ENCODE measurements at places on chromosomes 16 and 17.

DNA sequence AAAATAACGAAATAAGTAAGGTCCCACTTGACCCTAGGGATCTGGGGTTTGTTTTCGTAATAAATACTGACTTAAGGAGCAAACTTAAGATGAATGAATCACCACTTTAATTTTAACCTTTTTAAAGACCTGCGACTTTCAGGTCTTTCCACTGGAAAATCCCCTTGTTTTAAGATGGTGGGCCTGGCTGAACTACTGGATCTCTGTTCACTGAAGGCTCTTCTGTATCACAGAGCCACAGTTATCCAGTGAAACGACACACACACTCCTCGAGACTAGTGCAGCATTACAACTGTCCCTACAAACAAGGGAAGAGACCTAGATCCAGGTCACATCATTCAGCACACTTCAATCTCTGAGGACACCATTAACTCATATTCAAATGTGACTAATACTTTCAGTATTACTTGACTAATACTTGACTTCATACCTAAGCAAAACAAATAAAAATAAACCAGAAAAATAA lies 299.0 kb downstream of the CEP112 start:
- DNase-seq: no peak

- DNase-seq: no peak
Observed at GRCh38 chr17:70071127-70071526, 3.9 kb upstream of the KCNJ16 start.

DNA sequence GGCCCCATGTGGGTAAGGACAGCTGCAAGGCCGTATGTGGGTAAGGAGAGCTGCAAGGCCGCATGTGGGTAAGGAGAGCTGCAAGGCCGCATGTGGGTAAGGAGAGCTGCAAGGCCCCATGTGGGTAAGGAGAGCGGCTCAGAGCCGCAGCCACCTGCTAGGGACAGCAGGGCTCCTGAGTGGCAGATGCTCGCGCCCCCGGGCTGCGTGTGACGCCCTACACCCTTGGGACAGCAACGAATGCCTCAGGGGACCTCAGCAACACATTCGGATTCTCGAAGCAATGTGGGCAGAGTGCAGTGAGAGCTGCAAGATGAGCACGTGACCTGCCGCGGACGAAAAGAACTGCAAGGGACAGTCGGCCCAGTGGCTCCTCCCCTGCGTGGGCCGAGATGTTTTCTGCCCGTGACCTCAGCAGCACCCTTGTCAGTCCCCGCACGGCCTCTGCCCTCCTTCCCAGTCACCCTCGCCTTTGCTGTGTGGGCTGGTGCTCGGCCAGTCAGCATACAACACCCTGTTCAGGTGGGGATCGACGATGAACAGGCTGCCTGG lies 9.6 kb upstream of the SLC38A8 start:
- no peak for DNase-seq

- no peak for DNase-seq
Observed at GRCh38 chr16:1691956-1692355, 13.9 kb downstream of the JPT2 start.

DNA sequence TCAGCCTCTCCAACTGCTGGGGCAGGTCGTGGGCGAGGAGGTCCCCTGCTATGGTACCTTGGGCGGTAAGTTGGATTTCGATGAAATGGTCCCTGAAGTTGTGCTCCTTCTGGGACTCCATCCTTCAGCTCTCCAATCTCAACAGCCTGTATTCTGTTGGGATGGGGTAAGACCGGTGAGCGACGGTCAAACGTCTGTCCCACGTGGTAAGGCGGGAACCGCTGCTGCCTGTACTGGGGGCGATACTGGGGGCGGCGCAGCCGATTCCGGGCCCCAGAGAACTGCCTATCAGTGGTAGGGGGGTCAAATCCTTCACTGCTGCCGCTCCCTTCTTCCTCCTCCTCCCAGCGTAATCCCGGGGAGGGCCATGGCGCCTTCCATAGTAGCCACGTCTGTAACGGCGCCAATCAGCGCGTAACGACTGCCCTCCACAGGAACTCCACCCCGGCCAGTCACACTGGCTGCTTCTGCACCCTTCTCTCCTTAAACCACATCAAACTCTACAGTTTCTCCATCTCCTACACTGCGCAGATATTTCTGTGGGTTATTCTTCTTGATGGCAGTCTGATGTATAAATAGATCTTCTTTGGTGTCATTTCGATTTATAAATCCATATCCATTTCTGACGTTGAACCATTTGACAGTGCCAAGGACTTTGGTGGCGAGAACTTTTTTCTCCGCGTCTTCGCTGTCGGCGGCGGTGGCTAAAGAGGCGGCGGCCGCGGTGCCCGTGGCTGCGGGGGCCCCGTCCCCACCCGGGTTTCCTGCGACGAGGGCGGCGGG lies 41.1 kb downstream of the AHSP start:
- no peak for DNase-seq

GRCh38 chr17:38980490-38981217 lies 13.5 kb upstream of the FBXO47 start:
- no peak for DNase-seq

- no peak for DNase-seq
Observed at GRCh38 chr16:77437859-77438258, 3.0 kb upstream of the ADAMTS18 start.

DNA sequence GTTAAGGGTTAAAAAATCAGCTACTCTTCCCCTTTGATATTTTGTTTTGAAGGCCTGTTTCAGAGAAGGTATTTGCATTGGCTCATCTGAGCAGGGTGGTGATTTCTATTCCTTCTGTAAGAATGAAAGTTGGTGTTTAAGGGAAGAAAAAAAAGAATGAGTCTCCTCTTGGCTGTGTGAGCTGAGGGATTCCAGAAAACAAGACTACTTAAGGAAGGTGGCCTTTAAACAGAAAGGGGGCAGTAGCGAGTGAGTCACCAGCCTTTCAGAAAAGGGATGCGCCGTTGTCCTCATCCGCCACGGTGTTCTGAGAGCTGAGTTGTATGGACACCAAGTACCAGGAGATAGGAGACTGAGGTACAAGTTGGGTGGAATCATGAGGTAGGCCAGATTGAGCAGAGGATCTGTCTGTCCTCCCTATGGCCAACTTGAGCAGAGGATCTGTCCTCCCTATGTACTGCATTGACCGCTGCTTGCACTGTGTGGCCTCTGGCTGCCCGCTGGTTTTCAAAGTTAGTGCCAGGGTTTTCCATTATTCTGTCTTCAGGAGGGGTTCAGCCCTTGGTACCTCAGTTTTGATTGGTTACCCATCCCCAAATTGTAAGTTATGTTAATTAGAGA lies 8.2 kb downstream of the PRKCA start:
- DNase-seq: no peak

- no peak for DNase-seq
Observed at GRCh38 chr17:69945698-69946185, 129.3 kb upstream of the KCNJ16 start.

DNA sequence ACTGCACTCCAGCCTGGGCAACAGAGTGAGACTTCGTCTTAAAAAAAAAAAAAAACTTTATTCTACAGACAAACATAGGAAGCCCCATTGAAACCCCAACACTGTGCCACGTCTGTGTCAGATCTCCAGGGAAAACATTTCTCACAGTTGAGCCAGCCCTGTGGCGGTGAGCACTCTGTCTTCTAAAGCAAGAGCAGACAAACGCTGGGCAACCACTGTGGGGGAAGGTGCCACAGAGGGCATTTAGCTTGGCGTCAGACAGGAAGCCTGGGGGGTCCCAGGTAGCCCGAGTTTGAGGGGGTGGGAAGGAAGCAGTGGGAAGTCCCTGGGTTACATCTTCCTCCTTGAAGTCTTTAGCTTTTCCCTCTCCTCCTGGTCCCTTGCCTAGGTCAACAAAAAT lies 16.0 kb downstream of the C17orf100 start:
- DNase-seq: no peak
